ENCODE measurements at places on chromosomes 7 and 10. TPM values are rescaled to one million over a fixed set of nuclear protein-coding genes. Genes with fewer than 3 reads are reported as not detected.

GRCh38 chr10:53140506-53140905 lies 367.9 kb upstream of the MBL2 start:
- DNase-seq = no peak

The GPR26 gene
- total RNA-seq = not detected

DNA sequence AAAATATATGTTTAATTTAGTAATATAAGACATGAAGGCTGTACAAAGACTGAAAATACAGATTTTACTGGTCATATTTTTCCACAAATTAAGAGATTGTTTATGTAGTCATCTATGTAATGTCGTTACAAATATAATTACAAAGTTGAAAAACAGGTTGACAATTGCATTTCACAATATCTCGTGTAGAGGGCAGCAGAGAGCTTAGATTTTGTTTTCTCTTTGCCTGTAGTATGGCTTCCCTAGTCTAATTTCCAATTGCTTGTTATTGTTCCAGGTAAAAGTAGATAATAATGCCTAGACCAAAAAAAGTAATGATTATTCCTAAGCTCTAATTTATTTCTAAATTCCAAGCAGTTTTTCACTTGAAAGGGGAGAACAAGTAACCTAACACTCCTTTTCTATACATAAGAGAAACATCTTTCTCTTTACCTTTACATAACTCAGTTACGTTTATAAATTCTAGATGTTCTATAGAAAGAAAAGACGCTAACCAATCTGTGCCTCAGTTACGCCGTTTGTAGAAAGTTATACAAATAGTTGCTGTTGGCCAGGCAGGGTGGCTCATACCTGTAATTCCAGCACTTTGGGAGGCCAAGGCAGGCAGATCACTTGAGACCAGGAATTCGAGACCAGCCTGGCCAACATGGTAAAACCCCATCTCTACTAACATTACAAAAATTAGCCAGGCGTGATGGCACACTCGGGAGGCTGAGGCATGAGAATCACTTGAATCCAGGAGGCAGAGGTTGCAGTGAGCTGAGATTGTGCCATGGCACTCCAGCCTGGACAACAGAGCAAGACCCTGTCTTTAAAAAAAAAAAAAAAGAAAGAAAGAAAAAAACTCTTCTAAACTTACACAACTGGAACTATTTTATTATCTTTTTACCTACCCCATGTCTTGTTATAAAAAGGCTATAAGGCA lies 30.0 kb downstream of the NET1 start:
- DNase-seq = no peak

- DNase-seq = peak; percentile 46
Observed at GRCh38 chr7:149854611-149855360, 16.6 kb downstream of the ZNF862 start.

- DNase-seq = no peak
Observed at GRCh38 chr7:31145339-31145738, 93.2 kb downstream of the ADCYAP1R1 start.

DNA sequence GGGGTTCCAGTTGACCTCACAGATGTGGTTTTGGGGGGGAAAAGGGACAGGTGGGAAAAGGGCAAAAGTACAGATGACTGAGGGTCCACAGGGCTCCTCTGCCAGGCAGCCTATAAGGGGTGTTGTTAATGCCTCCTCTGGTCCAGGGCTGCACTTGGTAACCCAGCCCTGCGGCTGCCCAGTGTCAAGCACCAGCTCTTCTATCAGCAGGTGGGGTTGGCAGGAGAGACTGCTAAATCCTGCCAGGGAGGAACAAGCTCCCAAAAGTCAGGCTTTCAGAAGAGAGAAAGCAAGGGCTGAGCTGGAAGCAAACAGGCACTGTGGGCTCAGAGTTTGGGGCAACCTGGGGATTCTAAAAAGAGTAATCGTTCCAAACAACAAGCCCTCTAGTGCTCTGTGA lies 39.1 kb downstream of the LRRC20 start:
- DNase-seq = no peak

DNA sequence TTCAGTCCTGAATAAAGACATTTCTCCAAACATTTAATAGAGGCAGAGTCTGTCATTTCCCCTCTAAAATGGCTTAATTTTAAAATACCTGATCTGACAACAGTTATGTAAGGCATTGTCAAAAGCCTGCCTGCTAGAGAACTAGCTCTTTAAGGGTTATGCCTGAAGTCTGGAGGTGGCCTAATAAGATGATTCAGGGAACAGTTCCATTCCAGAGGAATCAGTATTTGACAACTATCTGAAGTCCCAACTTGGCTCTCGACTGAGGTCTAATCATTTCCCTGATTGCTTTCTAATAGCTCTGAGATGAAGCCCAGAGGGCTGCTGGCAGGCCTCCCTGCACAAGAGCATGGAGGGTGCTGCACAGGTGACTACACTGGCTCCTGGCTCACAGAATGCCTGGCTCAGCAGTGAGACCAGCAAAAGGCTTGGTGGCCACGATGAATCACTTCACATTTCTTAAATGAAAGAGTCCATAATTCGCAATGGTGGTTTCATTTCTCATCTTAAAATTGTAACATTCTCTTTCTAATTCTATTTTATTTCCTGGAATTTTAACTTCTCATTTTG lies 509.6 kb upstream of the POM121L12 start:
- DNase-seq = no peak

The MKI67 gene
- 16.9 TPM for total RNA-seq
